Bronchus fibroblast of lung (primary cell): ENCODE measurements at places on chromosomes 11 and 22. TPM values are rescaled to one million over a fixed set of nuclear protein-coding genes. Genes with fewer than 3 reads are reported as not detected.

Gene KRTAP5-8
- not detected in 2 replicates for total RNA-seq

Gene ELF5
- total RNA-seq, result not detected in 2 replicates

Gene SCN4B
- total RNA-seq, result 0.30 and 0.34 TPM in 2 replicates

Gene OR52I1
- not detected in 2 replicates for total RNA-seq

Gene VWA5A
- total RNA-seq, result 21.0 and 23.5 TPM in 2 replicates
